ENCODE measurements at places on chromosomes 16 and 17.
A peak's percentile ranks its signal among the peaks of the same experiment; 100 is the strongest.

DNA sequence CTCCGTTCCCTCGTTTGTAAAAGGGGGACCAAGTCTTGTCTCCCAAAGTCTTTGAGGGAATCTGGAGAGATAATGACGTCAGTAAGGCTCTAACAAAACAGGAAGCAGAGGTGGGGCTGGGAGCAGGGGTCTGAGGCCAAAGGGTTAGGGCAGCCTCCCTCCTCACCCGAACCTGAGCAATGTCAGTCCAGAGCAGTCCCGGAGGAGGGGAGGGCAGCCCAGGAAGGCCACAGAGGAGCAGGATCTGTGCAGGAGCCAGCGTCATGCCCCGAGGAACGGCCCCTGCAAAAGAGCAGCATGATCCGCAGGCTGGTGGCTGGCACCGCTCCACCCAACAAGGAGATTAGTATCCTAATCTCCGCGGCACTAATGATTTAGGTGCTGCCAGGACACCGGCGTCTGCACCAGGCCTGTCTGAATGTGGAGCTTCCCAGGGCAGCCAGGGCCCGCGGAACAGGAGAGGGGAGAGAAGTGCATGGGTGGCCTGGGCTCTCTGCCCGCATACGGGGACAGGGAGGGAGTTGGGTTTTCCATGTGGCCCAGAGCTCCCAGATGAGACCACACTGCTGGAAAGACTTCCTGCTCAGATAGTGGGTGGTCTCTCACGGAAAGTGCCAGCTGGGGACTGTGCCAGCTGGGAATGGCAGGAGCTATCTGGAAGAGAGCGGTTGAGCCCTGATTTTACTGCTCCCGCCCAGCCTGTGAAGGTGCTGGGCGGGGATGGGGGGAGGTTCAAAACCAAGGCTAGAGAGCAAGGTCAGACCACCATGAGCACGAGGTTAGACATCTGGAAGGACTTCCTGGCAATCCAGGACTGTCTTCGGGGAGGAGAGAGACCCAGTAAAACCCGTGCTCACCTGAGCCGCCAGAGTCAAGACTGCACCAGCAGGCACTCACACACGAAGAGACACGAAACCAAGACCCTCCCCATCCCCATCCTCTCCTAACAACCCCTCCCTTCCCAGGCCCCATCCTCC is 11.0 kb upstream of the KRT17 start:
- DNase-seq = no peak

- no peak for DNase-seq
These were observed 12.7 kb downstream of the NDUFAF8 start for GRCh38 chr17:81251709-81252301.

GRCh38 chr16:80509872-80510271 is 30.9 kb upstream of the DYNLRB2 start:
- no peak for DNase-seq

DNA sequence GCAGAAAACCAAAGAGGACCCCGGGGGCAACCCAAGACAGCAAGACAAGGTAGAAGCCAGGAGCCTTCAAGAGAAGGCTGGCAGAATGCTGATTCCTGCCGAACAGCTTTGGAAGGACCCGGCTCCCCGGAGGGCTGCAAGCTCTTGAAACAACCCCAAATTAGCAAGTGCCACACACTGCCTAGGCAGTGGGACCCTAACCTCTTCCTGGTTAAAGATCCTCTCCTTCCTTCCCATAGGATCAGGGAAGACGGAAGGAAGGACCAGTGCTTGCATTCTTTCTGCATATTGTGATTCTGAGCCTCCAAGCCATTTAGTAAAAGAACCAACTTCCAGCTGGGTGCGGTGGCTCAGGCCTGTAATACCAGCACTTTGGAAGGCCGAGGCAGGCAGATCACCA is 122.0 kb upstream of the AXIN2 start:
- no peak for DNase-seq

GRCh38 chr16:56708525-56709442 is 21.1 kb upstream of the NUP93 start:
- no peak for DNase-seq

DNA sequence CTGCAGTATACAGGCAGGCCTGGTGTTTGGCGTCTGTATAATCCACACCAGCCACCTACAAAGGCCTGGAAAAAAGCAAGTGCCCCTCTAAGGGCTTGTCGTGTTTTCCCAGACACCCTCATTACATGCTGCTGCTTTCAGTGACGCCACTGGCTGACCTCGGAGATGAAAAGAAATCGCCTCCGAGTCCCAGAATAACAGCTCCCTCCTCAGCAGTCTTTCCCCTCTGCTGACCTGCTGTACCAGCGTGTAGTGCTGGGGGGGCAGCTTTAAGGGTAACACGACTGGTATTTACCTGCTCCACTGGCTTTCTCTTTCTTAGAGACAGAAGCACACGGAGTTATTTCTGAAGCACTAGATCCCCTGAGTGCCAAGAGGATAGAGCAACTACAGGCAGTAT is 296.8 kb downstream of the GRIN2A start:
- DNase-seq = no peak

GRCh38 chr17:72363089-72363610 is 242.3 kb downstream of the SOX9 start:
- DNase-seq = no peak

DNA sequence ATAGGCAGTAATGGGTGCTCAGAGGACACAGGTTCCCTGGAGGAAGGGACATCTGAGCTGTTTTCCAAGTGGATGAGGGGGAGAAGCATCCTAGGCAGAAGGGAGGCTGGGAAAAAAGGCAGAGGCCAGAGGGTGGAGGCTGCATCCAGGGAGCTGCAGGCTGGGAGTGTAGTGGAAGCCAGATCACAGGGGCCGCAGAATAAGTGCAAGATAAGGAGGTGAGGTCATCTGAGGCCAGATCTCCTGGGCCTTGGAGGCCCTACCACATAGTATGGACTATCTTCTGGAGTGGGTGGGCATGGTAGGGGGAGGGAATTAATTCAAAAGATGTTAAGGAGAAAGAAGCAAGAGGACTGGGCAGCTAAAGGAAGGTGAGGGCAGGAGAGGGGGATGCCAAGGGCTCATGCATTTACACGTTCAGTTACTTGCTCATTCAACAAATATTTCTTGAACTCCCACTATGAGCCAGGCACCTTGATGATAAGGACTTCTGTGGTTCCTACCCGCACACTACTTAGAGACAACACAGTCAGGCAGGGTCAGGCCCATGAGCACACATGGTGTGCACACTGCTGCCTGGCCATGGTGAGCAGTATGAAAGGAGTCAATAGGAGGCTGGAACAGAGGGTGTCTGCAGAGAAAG is 2.4 kb upstream of the RIPOR1 start:
- DNase-seq = no peak

DNA sequence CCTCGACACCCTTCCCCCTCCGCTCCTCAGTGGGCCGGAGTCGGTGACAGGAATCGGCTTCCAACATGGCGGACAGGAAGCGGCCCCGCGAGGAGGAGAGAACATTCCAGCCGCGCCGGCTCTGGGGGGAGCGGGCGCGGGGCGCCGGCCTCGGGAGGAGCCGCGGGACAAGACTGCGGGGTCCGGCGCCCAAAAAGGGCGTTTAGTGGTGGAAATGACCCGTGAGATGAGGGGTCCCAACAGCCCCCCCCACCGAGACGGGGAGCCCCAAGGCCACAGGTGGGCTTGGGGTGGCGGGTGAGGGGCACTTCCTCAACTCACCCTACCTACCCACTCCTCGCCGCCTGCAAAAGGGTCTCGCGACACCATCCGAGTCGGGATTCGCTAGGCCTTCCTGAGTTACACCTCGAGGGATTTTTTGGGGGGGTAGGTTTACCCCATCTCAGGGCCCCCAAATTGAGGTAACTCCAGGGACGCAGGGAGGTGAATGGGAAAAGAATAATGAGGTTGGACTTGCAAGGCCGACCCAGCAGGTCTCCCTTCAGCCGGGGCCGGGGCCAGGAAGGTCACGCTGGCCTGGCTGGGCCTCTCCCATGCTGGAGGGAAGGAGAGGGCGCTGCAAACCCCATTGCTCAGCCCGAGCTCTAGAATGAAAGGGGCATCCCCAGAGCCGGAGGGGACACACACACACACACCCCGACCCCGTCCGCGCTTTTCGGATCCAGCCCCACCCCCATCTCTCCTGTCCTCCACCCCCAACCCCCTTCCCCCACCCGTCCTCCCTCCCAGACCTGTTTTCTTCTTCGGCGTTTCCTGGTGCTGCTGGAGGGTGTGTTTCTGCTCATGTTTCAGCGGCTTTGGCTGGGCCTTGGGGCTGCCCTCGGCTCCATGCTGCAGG is 707 bp downstream of the NUFIP2 start:
- no peak for DNase-seq

DNA sequence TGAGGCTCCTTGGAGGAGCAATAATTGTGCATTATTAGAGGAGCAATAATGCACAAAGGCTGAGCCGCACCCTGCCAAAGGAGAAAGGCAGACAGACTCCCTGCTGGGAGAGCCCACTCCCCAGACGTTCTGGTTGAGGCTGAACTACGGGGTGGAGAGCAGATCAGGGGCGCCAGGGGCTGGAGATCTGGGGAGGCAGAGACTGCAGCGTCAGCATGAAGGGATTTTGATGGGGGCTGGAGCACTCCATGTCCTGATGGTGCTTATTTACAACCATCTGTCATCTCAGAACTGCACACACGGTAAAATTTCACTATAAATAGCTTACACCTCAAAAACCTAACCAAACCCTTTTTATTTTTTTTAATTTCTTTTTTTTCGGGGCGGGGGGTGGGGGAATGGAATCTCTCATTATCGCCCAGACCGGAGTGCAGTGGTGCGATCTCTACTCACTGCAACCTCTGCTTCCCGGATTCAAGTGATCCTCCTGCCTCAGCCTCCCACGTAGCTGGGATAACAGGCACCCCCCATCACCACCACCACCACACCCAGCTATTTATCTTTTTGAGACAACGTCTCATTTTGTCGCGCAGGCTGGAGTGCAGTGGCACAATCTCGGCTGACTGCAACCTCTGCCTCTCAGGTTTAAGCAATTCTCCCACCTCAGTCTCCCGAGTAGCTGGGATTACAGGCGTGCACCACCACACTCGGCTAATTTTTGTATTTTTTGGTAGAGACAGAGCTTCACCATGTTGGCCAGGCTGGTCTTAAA is 4.3 kb upstream of the C16orf95 start:
- no peak for DNase-seq

GRCh38 chr17:16997514-16998429 is 25.9 kb upstream of the TNFRSF13B start:
- DNase-seq = no peak

GRCh38 chr17:50861822-50862528 is 4.2 kb downstream of the TOB1 start:
- no peak for DNase-seq

DNA sequence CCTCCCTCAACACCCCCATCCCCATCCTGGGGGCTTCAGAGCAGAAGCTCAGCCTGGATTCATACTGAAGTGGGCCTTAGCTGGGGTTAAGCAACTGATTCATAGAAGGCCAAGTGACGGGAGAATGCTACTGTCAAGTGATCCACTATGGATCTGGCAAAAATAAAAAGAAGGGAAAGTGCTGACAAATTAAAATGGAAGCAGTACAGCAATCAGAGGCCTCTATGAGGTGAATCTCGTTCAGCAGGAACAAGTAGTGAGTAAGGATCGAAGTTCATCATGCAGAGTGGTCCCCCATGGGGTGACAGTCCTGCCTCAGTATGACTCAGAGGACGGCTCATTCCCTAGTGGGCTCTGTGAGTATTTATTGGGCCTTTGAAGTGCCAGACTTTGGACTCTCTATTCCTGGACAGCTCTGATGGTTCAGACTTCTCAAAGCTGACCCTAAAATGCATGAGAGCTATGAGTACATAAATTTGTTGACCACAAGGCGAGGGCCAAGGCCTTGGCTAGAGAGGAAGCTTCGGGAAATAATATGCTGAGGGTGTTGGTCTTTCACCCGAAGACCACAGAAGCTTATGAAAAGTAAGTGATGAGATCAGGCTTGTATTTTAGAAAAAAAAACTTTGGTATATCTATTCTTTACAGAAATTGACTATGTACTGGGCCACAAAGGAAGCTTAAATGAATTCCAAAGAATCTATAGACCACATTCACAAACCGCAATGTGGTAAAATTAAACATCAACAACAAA is 5.3 kb upstream of the NSMCE1 start:
- peak; percentile 82 for DNase-seq

DNA sequence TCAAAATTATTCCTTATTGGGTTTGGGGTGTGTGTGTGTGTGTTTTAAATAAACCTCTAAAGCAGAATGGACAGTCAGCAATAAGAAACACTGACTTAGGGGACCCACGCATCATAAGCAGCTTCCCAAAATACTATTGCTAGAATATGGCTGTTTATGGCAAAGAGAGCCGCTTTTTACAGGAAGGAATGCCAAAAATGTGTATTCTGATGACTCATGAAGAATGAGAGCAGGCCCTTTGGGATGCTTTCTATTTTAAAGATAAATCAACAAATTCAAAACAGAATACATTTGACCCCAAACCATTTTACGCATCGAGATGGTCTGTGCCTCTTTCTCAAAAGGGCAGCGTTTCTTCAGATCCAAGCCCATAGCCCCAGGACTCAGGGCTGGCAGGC is 37.5 kb downstream of the ARHGAP17 start:
- peak; percentile 55 for DNase-seq

DNA sequence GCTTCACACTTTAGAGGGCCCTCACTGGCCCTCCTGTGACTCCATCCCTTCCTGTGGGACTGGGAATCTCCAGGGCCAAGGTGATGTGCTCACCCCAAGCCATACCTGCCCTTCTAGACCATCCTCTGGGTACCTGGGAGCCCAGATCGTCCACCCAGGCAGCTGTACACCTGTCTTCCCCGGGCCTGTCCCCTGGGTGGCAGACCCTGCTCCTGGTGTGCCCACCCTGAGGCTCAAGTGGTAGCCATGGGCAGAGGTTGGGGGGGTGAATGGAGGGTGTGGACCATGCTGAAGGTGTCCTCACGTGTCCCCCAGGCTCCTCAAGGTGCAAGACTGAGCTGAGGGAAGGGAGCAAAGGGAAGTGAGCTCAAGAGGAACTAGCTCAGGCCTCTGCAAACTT is 9.3 kb downstream of the CLEC10A start:
- DNase-seq = no peak

DNA sequence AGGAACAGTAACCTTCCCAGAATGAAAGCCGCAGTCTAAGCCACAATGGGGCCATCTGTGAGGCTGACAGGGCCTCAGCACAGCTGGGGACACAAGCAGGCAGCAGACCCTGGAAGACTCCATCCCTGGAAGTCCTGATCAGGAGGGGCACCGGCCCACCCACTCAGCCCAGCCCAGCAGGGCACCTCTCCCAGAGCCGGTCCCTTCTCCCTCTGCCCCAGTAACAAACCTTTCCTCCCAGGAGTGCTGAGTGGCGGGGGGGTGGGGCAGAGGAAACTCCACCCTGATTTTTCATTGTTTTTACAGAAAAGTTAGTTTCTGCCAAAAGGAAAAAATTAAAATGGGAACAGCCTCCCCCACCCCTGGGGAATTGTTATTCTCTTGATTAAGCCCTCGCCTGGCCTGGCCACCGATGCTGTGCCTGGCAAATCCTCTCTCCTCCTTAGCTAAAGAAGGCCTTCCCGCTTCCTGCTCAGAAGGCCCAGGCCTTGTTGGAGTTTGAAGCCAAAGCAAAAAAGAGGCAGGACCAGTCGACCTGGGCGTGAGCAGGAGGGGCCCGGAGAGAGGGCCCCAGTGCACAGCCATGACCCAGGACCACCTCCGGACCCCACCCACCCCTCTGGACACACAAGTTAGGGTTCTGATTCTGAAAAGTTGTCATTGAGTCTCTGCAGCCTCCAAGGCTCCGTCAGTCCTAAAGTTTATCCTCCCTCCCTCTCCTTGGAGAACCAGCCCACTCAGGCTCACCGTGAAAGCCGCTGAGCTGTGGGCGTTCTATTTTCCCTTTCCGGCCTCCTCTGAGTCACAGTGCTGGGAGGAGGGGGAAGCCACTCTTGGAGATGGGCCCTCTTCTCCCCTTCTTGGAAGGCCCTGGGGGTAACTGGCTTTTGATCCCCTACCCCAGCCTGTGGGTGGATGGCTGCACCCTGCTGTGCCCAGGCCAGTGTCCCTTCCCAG is 128.4 kb upstream of the TNRC6C start:
- DNase-seq = peak; percentile 18
